ENCODE measurements at places on chromosomes 5 and 9.
A peak's percentile ranks its signal among the peaks of the same experiment; 100 is the strongest.

DNA sequence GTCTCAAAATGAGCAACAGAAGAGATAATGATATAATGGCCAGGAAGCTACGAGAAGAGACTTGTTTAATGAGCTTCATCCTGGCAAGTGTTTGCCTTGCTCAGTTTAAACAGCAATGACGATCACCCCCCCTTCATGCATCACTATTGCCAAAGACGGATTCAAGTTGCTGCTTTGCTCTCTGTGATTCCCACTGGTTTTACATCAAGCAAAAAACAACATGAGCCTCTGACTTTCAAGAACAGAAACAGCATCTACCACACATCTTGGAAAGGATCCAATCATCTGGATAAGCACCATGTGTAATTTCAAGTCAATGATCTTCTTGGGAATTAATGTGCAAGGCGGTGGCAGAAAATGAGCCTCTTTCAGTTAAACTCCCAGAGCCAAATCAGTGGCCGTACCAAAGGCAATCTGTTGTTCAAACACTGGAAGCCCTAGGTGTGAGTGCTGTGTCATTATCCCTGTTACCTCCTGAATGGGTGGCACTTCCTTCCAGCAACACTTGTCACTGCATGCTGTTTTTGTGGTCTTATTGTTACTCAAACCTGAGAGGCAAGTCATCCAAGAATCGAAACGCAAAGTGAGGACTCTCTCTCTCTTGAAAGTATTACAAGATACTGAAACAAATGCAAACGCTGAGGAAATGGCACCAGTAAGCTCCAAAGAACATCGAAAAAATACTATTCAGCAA is 72.8 kb downstream of the MED27 start:
- peak; percentile 56 for DNase-seq

GRCh38 chr5:41043109-41043747 is 27.9 kb downstream of the MROH2B start:
- DNase-seq, result no peak

GRCh38 chr9:110655754-110656641 is 12.6 kb upstream of the MUSK start:
- no peak for DNase-seq

- DNase-seq, result no peak
Observed at GRCh38 chr9:38112049-38112448, 43.0 kb upstream of the SHB start.

GRCh38 chr9:96122282-96122681 is 179.7 kb downstream of the HSD17B3 start:
- DNase-seq, result no peak

DNA sequence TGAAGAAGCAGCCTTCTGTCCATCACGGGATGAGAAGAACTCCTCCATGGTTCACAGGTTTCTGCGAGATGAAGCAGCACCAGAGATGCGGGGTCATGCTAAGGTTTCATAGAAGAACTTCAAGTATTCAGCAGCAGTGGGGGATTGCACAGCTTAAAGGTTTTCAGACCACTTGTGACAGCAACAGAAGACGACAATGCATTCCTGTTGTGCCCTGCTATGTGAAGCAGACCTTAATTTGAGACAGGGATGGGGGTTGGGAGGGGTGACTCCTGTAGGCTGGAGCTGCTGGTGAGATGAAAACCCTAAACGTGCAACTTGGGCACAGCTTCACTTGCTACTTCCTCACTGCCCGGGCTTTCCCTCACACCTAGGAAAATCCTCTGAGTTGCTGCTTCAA is 256.0 kb downstream of the SLIT3 start:
- DNase-seq, result no peak

DNA sequence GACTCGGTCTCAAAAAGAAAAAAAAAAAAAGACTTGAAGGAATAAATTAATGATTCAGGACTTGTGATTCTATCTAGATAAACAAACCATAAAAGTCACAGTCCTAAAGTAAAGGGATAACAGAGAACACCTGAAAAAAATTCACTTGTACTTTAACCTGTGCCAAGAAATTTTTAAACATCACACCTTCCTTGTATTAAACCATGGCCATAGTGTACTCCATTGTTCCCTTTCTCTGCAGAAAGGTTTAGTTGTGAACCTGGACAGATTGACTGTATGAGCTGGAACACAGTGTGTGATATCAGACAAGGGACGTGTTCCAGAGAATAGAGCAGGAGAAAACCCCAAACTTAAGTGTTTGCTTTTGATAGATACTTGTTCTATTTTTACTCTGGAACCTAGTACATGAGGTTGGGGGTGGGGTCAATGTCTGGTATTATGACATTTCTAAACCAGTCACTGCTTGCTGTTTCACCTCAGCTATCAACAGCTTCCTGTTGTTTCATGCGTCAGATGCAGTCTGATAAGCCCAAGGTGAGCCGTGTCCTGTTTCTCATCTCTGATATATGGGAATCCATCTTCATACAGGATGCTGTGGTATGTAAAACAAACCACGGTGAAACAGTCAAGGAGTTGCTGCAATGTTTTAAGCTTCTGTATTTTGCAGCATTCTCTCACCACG is 62.5 kb upstream of the ITGA1 start:
- no peak for DNase-seq

GRCh38 chr5:169627551-169627950 is 9.5 kb upstream of the DOCK2 start:
- no peak for DNase-seq

DNA sequence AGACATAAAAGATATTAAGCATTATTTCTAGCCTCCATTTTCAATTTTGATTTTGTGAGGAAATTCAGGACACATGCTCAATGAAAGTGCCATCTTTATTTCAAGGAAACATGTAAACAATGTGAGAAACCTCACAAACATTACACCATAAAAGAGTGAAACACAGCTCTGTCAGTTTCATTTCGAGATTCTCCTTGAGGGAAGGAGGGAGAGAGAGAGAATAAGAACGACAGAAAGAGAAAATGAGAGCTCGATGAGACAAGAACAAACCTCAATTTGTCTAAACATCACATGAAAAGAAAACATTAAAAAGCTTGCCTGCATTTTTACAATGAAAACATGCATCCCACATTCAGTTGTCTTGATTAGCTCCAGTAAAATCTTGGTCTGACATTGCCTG is 553.5 kb upstream of the MEF2C start:
- DNase-seq, result no peak

- DNase-seq, result no peak
Observed at GRCh38 chr5:150144246-150144801, 11.3 kb downstream of the PDGFRB start.

GRCh38 chr9:133822430-133823065 is 84.4 kb upstream of the SARDH start:
- no peak for DNase-seq

DNA sequence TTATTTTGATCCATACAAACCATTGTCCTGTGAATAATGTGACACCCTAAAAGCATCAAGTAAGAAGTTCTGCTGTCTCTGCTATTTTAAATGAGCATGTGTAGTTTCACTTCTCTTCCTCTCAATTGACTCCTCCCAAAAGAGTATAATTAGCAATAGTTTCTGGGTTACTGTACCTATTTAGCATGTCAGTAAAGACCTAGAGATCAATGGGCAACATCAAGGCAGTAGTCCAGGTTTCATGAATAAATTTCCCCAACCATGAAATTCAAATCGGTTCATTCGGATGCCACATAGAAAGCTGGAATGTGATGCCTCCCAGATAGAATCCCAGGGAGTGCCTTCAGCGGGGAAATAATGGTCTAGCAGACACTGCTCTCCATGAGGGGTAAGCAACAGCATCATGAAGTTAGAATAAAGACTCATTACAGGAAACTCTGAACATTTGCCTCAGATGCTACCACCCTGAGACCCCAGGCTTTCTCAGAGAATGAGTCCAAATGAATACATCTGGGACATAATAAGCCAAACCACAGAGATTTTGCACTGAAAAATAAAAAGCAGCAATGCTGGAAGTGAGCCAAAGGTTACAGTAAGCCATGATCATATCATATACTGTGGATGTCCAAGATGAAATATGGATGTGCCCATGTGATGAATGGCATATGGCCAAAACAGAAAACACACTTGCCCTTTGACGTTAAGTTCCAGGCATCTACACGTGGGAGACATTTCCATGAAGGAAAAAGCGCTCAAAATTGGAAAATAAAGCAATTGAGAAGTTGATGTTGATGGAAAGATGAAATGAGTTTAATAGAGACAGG is 1107.0 kb upstream of the SEMA6A start:
- no peak for DNase-seq

DNA sequence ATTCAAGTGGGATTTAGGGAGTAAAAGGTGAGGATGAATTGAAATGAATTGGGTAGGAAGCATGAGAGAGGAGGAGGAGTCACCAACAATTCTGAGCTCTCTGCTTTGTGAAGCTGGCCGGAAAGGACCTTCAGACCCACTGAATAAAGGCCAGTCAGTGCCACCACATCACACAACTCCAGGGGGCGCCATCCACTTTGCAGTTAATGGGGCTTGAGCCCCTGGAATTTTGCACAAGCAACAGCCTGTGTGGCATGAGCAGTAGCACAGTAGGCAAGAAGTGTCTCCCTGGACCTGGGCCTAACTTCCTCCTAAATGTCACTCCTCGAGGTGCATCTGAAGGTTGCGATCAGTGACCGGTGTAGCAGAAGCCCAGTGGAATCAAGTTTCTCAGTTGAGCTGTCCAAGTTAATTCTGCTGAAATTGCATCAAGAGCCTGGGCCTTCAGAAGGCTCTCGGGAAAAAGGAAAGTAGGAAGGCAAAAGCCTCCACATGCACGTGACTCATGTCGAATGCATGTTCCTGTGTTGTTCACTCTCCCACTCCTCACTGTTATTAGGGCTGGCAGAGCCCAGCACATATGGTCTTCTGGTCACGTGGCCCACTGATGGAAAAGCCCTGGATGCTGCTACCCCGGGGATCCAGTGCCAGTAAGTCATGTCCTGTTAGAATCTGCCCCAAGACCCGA is 27.8 kb upstream of the GLIS3 start:
- DNase-seq, result no peak

GRCh38 chr9:7289773-7290172 is 509.8 kb downstream of the DMAC1 start:
- no peak for DNase-seq

- DNase-seq, result no peak
Observed at GRCh38 chr5:85906460-85906859, 711.3 kb upstream of the COX7C start.

- no peak for DNase-seq
Observed at GRCh38 chr9:112332674-112332976, 794 bp downstream of the PTBP3 start.

- no peak for DNase-seq
Observed at GRCh38 chr9:69193685-69194032, 19.6 kb downstream of the TJP2 start.

- DNase-seq, result no peak
Observed at GRCh38 chr9:36816371-36816770, 217.7 kb downstream of the PAX5 start.

DNA sequence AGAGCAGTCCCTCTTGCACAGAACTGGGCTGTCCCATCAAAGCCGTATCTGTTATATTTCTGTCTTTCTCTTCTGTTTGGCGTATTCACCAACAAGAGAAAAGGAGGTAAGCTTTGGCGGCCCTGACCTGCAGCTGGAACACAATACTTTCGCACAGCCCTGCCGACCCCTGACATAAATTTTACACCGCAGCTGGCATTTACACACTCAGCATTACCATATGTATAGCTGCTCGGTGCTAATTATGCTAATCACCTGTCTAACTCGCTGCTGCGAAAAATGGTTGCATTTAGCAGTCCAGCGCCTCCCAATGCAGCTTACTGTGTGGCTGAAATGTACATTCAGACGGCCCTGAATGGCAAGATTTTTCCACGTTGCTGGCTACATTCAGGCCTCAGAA is 20.8 kb downstream of the PTCH1 start:
- no peak for DNase-seq

DNA sequence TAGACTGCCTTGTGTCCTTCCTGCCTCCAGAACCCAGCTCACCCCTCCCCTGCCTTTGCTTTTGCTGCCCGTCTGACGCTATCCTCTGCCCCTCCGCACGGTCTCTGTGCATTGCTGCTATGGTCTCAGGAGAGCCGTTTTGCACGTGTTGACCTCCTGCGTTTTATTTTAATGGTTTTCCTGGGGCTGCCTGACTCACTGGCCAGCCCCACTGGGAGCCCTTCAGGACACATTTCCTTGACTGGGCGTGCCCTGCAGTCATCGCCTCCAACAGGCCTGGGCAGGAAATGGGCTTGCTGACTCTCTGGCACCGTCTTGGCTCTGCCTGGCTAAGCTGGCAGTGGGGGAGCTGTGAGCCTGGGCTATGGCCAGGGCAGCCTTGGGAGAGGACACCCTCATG is 17.9 kb upstream of the ASS1 start:
- DNase-seq, result no peak

GRCh38 chr5:59245198-59245597 is 648.3 kb downstream of the PDE4D start:
- no peak for DNase-seq

- no peak for DNase-seq
Observed at GRCh38 chr5:140364472-140364765, 4.4 kb downstream of the SLC4A9 start.

GRCh38 chr5:60843386-60843935 is 608 bp downstream of the ELOVL7 start:
- DNase-seq, result no peak

DNA sequence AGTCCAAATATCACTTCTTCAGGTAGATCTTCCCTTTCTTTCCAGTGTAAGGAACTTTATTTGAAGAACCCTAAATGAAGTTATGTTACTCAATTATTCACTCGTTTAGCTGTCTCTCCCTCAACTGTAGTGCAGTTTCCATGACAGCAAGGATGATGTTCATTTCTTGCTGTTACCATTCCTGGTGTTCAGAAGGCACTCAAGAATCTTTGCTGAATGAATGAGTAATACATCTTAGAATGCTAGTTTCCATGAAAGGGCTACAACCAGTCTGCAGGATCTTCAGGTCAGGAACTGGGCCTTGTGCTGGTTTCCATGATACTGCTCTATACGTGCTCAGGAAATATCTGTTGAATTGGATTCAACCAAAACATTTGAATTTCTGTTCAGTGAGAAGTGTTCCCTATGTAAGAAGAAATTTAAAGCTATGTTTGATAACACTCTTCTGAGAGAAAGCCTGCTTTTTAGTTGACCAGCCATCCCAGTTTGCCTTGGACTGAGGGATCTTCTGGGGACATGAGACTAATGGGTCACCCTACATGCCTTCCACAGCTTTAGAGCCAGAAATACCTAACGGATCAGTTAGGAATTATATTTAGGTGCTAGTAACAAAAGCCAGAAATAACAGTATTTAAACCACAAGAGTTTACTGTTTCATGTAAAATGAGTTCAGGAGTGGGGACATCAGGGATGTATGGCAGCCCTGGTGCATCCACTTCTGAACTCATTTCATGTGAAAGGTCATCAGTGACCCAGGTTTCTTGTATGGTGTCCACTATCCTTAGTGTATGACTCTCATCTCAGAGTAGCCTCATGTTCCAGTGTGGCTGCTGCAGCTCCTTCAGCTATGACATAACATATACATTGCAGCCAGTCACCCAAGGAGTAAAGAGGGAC is 500.1 kb upstream of the SGCD start:
- DNase-seq, result no peak

GRCh38 chr9:127711831-127712274 is 3.6 kb downstream of the PTRH1 start:
- DNase-seq, result peak; percentile 78

GRCh38 chr5:1936413-1936812 is 53.7 kb upstream of the IRX4 start:
- DNase-seq, result no peak

Measured in NCI-H510A (cell line).